ENCODE measurements at places on chromosomes 2 and 18.

DNA sequence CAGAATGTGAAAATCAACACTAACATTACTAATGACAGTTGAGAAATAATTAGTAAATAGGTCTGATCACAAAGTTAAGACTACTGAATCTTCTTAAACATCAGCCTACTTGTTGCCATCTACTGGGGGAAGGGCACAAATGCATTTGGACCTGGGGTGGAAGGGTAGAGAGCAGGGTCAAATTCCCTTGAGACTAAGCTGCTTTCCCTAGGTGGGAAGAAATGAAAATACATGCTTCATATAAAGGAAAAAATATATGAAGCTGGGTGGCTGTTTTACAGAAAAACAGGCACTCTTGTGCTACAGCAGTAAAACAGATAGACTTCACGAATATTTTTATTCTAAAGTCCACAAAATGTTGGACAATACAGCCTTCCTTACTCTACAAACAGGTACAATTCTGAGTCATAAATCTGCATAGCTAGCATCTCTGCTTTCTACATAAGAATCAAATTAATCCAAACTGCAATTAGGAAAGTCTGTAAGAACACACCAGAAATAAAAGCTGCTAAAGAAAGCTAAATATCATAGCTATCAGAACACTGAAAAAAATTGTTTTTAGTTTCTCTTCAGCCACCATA, 10.9 kb downstream of the TRIP12 start:
- DNase-seq, result no peak

DNA sequence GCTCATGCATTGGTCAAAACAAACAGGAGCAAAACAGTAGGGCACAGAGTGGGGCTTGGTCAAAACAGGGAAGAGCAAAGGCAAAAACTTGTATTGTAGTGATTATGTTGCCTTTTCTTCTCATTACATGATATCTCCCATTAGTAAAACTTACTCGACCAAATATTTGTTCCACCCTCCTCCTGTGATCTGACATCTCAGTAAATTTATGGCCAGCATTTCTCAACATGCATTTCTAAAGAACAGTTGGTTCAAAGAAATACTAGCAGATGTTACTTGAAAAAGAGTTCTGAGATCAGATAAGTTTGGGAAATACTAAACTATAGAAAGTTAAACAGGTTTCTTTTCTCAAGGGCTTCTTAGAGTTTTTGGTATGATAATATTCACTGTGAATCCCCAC, 423.1 kb downstream of the FIGN start:
- no peak for DNase-seq

DNA sequence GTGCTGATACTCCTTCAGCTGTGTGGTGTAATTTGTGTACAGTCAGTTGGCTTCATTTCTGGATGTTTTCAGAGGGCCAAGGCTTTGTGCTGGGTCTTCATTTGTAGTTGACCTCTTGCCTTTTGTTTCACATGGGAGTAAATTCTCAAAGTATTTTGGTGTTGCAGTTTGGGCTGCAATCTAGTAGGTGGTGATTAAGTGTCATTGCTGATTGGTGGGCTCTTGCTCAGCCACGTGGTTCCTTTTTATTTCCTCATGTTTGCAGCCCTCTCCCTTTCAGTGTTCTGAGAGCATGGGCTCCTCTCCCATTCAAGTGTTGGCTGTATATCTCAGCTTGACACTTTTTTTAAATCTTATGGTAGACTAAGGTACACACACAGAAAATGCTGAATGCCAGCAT, 96.8 kb downstream of the SNTG2 start:
- DNase-seq, result no peak

DNA sequence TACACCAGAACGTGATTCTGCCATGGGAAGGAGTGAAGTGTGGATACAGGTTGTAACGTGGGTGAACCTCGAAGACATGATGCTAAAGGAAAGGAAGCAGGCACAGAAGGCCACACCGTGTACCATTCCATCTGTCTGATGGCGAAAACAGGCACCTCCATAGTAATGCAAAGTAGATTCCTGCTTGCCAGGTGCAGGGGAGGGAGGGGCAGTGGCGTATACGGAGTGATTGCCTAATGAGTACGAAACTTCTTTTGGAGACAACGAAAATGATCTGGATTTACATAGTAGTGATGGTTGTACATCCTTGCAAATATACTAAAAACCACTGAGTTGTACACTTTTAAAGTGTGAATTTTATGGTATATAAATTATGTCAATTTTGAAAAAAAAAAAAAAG, 106.7 kb downstream of the GBX2 start:
- DNase-seq, result no peak

- no peak for DNase-seq
Observed at GRCh38 chr2:138730497-138731030, 49.6 kb downstream of the NXPH2 start.

Measured in hepatic stellate cell (primary cell).